ENCODE measurements at places on chromosomes 7 and 10. TPM values are rescaled to one million over a fixed set of nuclear protein-coding genes. Genes with fewer than 3 reads are reported as not detected.

DNA sequence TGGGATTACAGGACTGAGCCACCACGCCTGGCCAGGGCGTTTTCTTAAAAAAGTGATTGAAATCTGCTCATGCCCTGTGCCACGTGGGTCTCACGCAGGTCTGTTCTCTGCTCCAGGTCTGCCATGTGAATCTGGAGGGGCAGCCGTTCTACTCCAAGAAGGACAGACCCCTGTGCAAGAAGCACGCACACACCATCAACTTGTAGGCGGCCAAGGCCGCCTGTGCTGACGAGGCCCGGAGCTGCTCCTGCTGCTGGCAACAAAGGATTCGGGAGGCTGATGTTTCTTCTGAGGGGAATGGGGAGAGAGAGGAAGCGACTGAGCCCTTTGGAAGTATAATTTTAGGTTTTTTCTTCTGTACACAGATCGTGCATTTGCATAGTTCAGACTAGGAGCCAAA is 23.6 kb upstream of the BMPR1A start:
- DNase-seq = no peak

The VPS37D gene
- 2.0 TPM for polyA plus RNA-seq

- DNase-seq = no peak
These were observed 182.2 kb downstream of the POLR1F start for GRCh38 chr7:19526639-19527038.

DNA sequence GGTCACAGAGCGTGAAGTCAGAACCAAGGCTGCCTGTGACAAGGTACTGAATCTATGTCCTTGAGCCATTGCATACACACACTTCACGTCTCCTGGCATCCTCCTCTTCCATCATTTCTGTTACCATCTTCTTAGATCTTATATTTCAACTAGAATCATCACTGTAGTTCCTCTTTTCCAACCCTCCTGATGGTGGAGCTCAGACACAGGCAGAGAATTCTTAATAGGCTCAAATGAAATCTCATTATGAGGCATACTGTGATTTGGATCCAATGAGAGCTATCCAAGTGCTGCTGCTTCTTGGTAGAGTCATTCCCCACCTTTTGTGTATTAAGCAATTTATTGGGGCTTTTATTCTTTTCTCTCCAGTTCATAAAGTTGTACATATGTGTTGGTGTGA is 113.2 kb downstream of the CALCR start:
- no peak for DNase-seq

GRCh38 chr7:49037346-49038210 is 113.2 kb downstream of the CDC14C start:
- no peak for DNase-seq
